ENCODE measurements at places on chromosomes 2 and 18. TPM values are rescaled to one million over a fixed set of nuclear protein-coding genes. Genes with fewer than 3 reads are reported as not detected.

GRCh38 chr2:8491296-8492027 lies 190.4 kb upstream of the ID2 start:
- peak; percentile 34 for DNase-seq

INPP1 gene
- total RNA-seq = 31.7 TPM

DNA sequence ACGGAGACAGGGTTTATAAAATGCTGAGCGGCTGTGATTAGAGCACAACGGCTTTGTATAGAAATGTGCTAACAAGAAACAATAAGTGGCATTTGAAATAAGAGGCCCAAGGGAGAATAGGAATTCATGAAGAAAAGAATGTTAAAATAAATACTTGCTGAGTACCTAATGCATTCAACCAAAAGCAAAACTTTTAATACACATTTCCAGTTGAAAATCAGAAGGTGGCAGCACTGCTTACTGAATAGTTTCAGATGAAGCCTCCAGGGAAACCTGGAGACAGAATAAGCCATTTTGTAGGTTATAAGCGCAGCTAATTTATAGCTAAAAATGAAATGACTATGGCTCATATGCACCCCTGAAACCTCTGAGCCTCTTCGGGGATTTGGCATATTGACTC lies 286.6 kb downstream of the DPP10 start:
- no peak for DNase-seq

- no peak for DNase-seq
Observed at GRCh38 chr2:234796045-234796591, 155.7 kb upstream of the SH3BP4 start.

LYPD1 gene
- 1.2 TPM for total RNA-seq

- DNase-seq = no peak
Observed at GRCh38 chr2:70992945-70993853, 1.5 kb downstream of the TEX261 start.

FAP gene
- 10.4 TPM for total RNA-seq

CD207 gene
- total RNA-seq = 1.4 TPM

DNA sequence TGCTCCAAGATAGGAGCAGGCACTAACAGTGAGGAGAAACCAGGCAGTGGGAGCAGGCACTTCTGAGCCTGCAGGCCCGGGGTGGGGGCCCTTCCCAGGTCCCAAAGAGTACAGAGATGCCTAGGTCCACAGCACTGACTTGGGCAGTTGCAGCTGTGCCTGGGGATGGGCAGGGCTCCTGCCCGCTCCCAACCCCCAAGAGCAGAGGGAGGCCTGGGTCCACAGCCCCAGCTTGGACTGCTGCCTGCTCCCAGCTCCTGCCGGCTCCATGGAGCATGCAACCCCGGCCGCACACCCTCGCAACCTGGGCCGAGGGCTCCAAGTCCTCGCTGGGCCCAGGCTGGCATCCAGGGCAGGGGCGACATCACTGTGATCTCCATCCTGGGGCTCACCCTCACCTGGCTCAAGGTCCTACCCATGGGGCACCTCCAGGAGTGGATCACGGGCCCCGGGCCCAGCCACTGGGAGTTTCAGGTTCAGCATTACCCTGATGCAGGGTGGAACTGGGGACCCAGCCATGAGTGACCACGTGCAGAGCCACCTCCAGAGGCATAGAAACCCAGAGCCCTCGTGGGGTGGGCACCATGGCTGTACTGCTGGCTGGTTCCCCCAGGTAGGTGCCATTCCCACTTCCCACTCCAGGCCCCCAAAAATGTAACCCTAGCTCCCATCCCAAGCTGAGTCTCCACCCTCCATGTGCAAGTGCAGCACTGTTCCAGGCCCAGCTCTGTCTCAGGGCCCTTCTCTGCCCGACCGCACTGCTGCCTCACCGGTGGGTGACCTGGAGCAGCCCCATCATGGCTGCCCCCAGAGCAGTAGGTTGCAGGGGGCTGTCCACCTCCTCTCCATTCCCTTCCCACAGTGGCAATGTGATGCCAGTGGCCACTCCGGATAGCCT lies 325.6 kb downstream of the NR4A2 start:
- DNase-seq = no peak

VWC2L gene
- not detected for total RNA-seq

PUM2 gene
- total RNA-seq = 130 TPM

DNA sequence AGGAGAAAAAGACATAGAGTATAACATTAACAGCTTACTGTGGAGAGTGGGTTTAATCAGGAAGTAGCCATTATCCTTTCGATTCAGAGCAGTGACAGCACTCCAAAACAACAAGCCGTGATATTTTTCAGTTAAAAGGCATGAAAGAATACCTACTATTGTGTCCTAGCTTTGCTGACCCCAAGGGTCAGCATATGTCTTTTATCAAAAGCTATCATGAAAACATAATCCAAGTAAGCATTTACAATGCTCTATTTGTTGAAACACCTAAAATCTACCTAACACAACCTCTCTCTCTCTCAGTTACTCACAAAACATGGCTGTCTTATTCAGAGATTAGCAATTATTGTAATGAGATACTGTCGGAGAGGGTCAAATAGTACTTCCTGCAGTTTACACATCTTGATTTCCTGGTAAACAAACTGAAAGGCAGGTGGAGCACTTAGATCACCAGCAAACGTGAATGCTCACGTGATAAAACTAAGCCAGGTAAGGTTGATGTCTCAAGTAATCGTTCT lies 100.0 kb downstream of the BAZ2B start:
- no peak for DNase-seq

- DNase-seq = no peak
Observed at GRCh38 chr2:12728221-12728777, 11.6 kb downstream of the TRIB2 start.

SCN9A gene
- total RNA-seq = 25.5 TPM

CCDC121 gene
- total RNA-seq = 7.6 TPM

DNA sequence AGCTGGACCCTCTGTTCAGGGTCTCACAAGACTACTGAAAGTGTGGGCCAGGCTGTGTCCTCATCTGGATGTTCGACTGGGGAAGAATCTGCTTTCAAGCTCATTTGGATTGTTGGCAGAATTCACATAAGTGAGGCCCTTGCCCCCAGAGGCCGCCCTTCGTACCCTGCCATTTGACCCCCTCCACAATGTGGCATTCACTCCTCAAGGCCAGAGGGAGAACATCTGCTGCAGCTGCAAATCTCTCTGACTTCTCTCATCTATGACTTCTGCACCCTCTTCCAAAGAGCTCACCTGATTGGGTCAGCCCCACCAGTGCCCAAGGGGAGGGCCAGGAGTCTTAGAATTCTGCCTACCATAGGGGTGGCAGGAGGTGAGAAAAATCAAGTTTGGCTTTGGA lies 3.9 kb upstream of the CNDP2 start:
- no peak for DNase-seq
